GF-D8 (cell line): ENCODE measurements at places on chromosomes 6 and 20.

DNA sequence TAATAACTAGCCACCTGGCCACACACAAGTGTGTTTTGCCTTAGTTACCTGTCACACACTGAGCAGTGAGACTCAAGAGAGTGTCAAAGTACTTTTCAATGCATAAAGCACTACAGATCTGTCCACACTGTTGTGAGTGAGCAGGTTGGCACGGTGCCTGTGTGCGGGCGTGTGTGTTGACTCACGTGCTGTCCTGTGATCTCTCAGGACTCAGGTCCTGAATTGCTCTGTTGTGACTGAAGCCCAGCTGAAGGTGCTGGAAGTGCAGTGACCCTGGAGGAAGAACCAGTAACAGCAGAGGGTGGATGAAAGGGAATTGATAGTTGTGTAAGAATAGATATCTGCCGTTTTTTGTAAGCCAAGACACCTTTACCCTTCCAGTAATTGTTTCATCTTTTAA lies 18.3 kb downstream of the SLC16A10 start:
- DNase-seq = peak; percentile 30

DNA sequence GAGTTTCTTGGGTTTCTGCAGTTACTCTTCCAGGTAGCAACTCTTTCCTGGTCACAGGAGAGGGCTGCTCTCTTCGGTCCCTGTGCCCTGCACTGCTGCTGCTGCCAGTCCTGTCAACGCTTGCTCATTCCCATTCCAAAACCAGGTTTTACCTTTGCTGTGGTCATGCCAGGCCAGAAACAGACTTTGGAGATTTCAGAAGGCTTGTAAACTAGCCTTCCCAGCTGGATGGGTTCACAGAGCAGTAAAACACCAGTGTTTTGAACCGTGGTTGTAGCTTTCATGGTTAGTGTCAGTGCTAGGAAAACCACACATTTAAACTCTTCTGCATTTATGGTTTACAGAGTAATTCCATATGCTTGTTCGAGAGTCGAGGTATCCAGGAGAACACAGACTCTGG lies 16.2 kb downstream of the ARFGEF2 start:
- no peak for DNase-seq

- DNase-seq = no peak
Measured at GRCh38 chr6:113680301-113680700, 176.8 kb upstream of the MARCKS start.

DNA sequence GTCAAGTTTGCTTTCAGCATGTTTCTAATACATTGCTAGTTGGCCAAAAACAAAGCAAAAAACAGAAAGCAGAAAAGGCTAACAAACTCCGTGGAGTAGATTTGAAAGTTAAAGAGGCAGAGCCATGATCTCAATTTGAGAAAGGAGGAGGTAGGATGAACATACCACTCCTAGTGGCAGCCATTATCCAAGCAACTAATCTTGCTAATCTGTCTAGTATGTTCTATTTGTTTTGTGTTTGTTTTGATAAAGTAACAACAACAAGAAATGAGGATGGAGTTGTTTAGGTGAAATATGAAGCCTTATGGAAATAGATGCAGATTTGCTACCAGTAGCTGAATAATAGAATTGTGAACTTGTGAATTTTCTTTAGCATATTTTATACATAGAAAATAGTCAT lies 295.5 kb upstream of the PRDM1 start:
- no peak for DNase-seq

GRCh38 chr6:33481192-33481591 lies 26.8 kb downstream of the ZBTB9 start:
- DNase-seq = no peak

GRCh38 chr6:70151616-70152015 lies 151.3 kb downstream of the COL9A1 start:
- no peak for DNase-seq

DNA sequence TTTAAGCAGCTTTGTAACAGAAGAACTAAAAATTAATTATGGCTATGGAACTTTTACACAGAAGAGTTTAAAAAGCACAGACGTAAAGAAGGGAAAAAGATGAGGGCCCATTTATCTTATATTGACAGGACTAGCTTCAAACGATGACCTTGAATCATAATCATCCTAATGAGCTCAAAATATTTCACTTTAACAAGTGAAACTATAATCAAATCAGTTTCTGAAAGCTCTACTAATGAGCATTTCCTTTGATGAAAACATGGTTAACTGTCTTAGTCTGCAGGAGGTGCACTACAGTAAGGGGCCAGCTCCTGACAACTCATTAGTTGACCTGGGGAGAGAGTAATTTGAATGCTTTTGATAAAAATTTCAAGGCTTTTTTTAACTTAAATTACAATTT lies 228.0 kb upstream of the DEFB112 start:
- no peak for DNase-seq

GRCh38 chr6:142474531-142475289 lies 172.9 kb downstream of the ADGRG6 start:
- no peak for DNase-seq
